A549 (cell line): ENCODE measurements at places on chromosomes 2 and 18. TPM values are rescaled to one million over a fixed set of nuclear protein-coding genes. Genes with fewer than 3 reads are reported as not detected.

Gene MRO
- 0.31 to 0.46 TPM (median 0.45 TPM) in 3 replicates for polyA plus RNA-seq

Gene CNTNAP5
- polyA plus RNA-seq = not detected in 3 replicates

Gene ABCB11
- polyA plus RNA-seq = 0.01 to 0.03 TPM in 2 of 3 replicates, not detected in the other

Gene ABCG5
- not detected in 3 replicates for polyA plus RNA-seq

Gene VPS54
- 14.0 to 15.0 TPM (median 14.9 TPM) in 3 replicates for polyA plus RNA-seq

Gene SCN3A
- polyA plus RNA-seq = 0.01 to 0.05 TPM (median 0.03 TPM) in 3 replicates

Gene C18orf54
- 2.8 to 3.3 TPM (median 3.2 TPM) in 3 replicates for polyA plus RNA-seq

Gene TLX2
- 0.37 to 0.58 TPM (median 0.39 TPM) in 3 replicates for polyA plus RNA-seq

Gene NUP35
- 39.6 to 44.3 TPM (median 41.8 TPM) in 3 replicates for polyA plus RNA-seq

Gene RBBP8
- polyA plus RNA-seq = 25.6 to 28.2 TPM (median 26.8 TPM) in 3 replicates

Gene SIX3
- polyA plus RNA-seq = 0.41 to 0.73 TPM (median 0.59 TPM) in 3 replicates

Gene VWC2L
- not detected in 3 replicates for polyA plus RNA-seq

Gene SCYGR4
- not detected in 3 replicates for polyA plus RNA-seq
